ENCODE measurements at places on chromosomes 1 and 21.

GRCh38 chr1:63034256-63034655 lies 250.3 kb downstream of the ATG4C start:
- no peak for DNase-seq

- no peak for DNase-seq
These were observed 15.6 kb upstream of the TTLL10 start for GRCh38 chr1:1157914-1158710.

GRCh38 chr1:23177438-23178380 lies 9.1 kb upstream of the LUZP1 start:
- peak; percentile 29 for DNase-seq

DNA sequence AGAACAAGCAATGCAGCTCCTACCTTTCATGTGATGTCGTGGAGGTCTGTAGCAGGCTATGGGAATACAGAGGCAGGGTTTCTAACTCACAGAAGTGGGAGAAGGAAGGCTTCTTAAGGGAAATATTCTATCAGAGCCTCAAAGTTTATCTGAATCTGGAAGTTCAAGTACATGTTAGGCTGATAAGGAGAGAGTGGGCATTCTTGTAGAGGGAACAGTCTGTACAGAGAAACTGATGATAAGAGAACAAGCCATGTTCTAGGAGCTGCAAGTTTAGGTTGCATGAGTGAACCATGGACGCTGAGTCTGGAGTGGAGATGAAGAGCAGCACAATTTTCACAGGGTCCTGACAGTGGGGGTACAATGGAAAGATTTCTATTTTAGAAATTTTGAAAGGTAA lies 344.0 kb downstream of the CHRM3 start:
- DNase-seq = no peak

GRCh38 chr21:14405225-14405624 lies 22.3 kb upstream of the HSPA13 start:
- no peak for DNase-seq

DNA sequence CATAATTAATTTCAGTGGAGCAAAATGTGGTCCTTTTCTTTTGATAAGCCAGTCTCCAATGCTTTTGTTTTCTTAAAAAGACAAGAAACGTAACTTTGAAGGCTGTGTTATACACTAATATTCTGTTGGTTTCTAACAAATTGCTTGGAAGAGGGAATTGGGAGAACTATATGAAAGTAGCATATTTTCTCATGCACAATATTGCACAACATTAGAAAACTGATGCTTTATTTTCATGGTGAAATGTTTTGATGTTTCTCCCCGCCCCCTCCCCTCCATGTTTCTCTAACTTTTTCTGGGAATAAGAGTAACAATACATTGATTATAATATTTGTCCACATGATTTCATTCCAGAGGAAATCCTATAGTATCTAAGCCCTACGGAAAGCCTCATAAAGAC lies 115.4 kb downstream of the OLFML2B start:
- no peak for DNase-seq

- DNase-seq = no peak
These were observed 43.6 kb downstream of the ACKR1 start for GRCh38 chr1:159248311-159248710.

DNA sequence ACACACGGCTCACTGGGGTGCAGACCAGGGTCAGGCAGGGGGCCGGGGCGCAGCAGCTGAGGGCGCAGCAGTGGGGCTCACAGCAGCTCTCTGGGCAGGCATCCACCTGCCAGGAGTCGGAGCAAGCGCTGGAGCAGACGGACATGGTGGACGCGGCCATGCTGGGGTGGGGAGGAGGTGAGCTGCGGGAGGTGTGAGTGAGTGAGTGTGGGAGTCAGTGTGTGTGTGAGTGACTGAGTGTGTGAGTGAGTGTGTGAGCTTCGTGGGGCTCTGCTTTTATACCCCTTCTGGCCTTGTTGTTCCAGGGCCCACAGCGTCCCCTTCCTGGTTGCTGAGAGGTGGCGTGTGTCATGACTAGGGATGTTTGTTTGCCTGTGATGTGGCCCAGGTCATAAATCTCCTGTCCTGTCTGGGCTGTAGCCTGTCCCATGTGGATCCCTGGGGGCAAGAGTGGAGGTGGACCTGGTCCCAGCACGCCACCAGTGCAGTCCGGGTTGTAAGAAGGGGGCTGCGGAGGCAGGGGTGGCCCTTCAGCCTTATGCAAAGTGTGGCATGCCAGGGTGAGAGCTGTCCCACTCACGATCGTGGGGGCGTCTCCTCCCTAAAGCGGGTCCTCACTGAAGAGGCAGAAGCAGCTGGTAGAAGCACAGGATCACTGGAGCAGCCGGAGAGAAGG lies at the start of gene KRTAP10-1:
TSS of gene KRTAP10-1 (minus strand) at position 205 of the 676 bp plus-strand sequence. CDS start at position 160, 45 bp downstream.
- no peak for DNase-seq

DNA sequence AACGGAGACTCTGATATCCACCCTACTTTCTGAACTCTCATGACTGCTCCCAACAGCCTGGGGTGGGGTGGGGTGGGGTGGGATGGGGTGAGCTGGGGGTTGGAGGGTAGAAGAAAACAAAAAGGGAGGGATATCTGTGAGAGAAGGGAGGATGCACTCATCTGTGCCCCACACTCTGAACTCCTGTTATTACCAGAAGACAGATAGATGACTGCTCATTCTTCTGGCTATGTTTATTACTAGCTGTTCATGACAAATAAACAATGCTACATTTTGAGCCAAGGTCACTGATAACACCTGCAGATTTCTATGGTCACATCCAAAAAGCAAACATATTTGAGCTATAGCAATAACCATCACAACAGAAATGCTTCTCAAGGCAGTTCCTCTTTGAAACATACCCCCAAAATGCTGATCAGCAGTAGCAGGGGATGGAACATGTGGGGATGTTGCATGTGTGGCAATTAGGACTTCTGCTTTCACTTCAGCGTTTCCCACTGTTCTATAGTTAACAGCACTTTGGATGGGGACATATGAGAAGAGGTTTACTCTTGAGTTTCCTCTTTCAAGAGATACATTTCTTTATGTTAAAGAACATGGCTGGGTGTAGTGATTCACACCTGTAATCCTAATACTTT lies 43.3 kb downstream of the GPR3 start:
- no peak for DNase-seq

- peak; percentile 46 for DNase-seq
These were observed 694 bp upstream of the PDIK1L start for GRCh38 chr1:26110731-26111529.

GRCh38 chr1:200775850-200776249 lies 37.2 kb downstream of the CAMSAP2 start:
- DNase-seq = no peak

- DNase-seq = no peak
These were observed 3.4 kb downstream of the ADGRB2 start for GRCh38 chr1:31760471-31761470.

DNA sequence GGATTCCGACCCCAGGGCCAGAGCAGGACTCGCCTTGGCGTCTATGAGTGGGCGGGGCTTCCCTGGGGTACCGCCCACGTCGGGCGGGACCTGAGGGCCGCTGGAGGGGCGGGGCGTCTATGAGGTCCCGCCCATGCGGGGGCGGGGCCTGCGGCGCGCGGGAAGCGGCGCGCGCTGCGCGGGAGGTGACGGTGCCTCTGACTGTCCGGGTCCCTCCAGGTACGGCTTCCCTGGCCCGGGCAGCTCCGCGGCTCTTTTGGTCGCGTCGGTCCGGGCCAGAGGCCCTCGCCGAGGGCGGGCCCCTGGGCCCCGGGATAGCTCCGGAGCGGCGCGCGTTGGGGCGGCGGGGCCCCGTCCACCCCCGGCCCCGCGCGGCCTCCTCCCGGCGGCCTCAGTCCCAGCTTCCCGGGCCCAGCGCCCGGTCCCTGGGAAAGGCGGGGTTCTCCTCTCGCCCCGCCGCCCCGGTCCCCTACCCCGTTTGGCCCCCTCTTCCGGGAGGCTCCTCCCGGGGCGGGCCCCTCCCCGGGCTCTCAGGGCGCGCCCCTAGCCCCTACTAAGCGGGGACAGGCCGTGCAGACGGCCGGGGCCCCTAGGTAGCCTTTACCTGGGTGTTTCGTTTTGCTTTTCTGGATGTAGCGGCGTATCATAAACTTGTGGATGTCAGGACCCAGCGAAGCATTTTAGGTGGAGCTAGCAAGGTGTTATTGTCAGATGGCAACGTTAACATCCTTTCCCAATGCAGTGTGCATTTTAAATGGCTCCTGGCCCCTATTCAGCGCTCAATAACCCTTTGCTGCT lies at the start of gene CHAF1B:
TSS of gene CHAF1B (plus strand) at position 160 of the 798 bp plus-strand sequence. CDS start 745 bp downstream, outside the sequence.
- DNase-seq = peak; percentile 73

GRCh38 chr1:155184835-155185782 lies 11.5 kb downstream of the TRIM46 start:
- no peak for DNase-seq

GRCh38 chr1:93288558-93288957 lies 57.1 kb upstream of the DR1 start:
- DNase-seq = no peak

DNA sequence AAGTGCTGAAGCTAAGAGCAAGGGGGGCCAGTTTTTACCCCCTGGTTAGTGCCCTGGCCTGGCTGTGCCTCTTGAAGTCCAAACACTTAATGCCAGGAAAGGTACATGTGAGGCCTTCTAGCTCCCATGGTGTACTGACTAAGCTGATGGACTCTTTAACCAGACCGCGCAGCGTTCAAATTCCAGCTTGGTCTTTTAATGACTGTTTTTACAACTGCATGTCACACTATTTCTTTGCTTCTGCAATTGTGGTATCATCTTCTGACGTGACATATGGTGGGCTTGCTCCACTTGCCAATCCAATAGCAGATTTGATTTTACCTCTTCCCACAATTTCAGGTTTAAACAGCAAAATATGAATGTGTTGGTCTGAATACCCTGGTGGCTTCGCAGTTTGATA lies 197.3 kb downstream of the HUNK start:
- no peak for DNase-seq

- DNase-seq = no peak
These were observed 5.2 kb upstream of the PRR9 start for GRCh38 chr1:153212201-153212600.

DNA sequence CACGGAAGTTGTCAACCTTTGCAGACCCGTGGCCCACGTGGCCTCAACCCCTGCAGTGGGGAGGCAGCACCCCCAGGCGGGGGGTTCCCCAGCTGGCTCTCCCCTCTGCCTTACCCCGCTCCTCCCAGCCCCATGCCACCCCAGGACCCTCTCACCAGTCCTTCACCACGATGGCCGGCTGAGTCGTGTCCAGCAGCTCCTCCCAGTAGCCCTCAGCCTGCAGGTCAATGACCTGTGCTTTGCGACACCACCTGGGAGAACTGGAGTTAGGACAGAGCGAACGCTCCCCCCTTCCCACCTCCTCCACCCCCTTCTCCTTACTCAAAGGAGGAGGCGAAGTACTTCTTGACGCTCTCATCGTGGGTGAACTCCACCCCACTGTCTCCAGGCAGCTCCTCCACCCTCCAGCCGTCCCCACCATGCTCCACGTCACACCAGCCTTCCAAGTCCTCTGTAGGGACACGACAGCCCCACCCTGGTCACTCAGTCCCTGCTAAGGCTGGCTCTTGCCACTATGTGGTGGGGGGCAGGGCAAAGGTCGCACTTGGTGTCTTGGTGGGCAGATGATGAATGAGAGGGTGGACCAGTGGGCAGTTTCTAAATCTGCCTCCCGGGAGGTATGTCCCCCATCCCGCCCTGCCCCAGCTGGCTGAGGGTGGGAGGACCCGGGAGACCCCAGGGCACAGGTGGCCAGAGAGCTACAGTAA lies 4.5 kb downstream of the FBXO2 start:
- DNase-seq = no peak

GRCh38 chr1:176745945-176746344 lies 283.0 kb downstream of the PAPPA2 start:
- DNase-seq = no peak

GRCh38 chr1:189936861-189937260 lies 540.8 kb downstream of the BRINP3 start:
- no peak for DNase-seq

DNA sequence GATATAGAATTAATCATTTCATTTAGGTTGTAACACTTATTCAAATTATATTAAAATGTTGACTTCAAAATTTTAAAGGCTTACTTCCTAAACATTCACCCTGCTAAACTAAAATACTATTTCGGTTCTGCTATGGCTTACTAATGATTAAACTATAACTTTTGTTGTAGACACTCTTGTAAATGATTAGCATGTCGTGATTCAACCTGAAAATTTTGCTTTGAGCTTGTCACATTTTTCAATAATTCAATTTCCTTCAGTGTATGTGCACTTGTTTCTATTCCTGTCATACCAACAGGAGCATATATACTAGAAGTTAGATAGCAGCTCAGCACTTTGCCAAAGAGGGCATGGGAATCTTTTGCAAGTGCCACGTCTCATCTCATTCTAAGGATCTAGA lies 1018.8 kb downstream of the AMY1C start:
- DNase-seq = no peak

- no peak for DNase-seq
These were observed 14.6 kb downstream of the SSBP3 start for GRCh38 chr1:54391450-54392209.

DNA sequence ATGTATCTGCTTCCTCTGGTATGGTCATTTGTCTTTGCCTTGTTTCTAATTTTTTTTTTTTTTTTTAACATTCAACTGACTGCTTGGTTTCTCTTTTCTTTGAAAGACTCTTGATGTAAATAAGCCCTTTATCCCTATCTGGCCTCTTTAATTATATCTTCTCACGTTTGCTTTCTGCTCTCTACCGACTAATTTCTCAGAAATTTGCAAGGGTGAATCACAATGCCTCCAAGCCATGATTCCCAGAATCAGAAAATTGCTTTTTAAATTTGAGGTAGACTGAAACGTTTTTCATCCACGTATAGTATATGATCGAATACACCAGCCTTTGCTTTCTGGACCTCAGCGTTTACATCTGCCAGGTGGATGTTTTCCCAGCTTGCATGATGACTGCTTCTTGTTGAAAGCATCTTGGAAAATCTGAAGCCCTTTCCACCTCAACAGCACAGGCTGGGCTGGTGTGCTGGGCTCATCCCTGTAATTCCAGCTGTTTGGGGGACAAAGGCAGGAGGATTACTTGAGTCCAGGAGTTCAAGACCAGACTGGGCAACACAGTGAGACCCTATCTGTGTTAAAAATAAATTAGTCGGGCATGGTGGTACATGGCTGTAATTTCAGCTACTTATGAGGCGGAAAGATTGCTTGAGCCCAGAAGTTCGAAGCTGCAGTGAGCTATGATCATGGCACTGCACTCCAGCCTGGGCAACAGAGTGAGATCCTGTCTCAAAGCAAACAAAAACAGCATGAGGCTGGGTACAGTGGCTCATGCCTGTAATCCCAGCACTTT lies 35.0 kb upstream of the GPR137B start:
- DNase-seq = no peak

DNA sequence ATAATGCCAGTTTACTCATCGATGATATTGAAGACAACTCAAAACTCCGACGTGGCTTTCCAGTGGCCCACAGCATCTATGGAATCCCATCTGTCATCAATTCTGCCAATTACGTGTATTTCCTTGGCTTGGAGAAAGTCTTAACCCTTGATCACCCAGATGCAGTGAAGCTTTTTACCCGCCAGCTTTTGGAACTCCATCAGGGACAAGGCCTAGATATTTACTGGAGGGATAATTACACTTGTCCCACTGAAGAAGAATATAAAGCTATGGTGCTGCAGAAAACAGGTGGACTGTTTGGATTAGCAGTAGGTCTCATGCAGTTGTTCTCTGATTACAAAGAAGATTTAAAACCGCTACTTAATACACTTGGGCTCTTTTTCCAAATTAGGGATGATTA lies 13.7 kb downstream of the GGPS1 start:
- no peak for DNase-seq

GRCh38 chr1:59485171-59485570 lies 188.3 kb downstream of the FGGY start:
- no peak for DNase-seq

GRCh38 chr1:16235944-16236510 lies 956 bp downstream of the CPLANE2 start:
- DNase-seq = peak; percentile 34

Data from stimulated activated CD4-positive, alpha-beta T cell treated with anti-CD3 and anti-CD28 coated beads, TNF-alpha, amount 100 ng/mL, for 48 hours (primary cell).